ENCODE measurements at places on chromosomes 11 and 22.
A peak's percentile ranks its signal among the peaks of the same experiment; 100 is the strongest.

GRCh38 chr11:124075841-124076651, 34.9 kb upstream of the OR10G7 start:
- no peak for DNase-seq

GRCh38 chr11:119415966-119416365, 7.0 kb downstream of the THY1 start:
- no peak for DNase-seq

GRCh38 chr11:78595436-78596130, 20.9 kb upstream of the NARS2 start:
- no peak for DNase-seq

DNA sequence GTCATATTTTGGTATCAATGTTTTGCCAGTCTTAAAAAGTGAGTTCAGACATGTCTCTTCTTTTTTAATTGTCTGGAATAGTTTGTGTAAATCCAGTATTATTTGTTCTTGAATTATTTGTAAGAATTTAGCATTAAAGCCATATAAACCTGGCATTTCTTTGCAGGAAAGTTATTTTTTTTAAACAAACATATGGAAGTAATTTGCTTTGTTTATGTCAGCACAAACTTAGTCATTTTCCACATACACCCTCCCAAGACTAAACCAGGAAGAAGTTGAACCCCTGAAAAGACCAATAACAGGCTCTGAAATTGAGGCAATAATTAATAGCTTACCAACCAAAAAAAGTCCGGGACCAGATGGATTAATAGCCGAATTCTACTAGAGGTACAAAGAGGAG, 9.1 kb upstream of the CCDC81 start:
- DNase-seq = no peak

DNA sequence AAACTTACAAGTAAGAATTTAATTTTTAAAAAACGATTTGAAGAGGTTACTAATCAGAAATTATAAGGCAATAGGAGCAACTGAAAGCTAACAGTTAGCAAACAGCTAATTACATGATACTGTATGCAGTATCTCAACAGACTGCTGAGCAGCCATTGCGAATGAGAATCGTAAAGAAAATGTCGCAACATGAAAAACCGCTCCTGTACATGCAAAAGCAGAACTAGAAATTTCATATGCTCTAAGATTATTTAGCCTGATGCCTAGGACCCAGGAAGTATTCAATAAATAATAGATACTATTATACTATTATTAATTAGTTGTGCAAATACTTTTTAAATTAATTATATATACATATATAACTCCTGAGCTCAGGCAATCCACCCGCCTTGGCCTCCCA, 48.7 kb upstream of the EP300 start:
- no peak for DNase-seq

DNA sequence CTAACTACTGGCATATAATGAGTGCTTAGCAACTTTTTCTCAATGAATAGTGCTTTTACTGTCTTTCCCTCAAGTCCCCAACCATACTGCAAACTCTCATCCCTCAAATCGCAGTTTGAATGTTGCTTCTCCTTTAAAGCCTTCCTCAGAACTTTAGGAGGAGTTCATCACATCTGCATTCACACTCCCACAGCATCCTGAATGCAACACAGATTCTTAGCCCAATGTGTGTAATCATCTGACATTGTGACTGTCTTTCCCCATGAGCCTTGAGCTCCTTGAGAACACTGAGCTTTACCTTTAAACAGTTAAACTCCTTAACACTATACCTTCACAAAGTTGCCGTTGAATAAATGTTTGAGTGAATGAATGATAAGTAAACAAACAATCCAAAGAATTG, 81.7 kb upstream of the FAM181B start:
- DNase-seq = no peak

DNA sequence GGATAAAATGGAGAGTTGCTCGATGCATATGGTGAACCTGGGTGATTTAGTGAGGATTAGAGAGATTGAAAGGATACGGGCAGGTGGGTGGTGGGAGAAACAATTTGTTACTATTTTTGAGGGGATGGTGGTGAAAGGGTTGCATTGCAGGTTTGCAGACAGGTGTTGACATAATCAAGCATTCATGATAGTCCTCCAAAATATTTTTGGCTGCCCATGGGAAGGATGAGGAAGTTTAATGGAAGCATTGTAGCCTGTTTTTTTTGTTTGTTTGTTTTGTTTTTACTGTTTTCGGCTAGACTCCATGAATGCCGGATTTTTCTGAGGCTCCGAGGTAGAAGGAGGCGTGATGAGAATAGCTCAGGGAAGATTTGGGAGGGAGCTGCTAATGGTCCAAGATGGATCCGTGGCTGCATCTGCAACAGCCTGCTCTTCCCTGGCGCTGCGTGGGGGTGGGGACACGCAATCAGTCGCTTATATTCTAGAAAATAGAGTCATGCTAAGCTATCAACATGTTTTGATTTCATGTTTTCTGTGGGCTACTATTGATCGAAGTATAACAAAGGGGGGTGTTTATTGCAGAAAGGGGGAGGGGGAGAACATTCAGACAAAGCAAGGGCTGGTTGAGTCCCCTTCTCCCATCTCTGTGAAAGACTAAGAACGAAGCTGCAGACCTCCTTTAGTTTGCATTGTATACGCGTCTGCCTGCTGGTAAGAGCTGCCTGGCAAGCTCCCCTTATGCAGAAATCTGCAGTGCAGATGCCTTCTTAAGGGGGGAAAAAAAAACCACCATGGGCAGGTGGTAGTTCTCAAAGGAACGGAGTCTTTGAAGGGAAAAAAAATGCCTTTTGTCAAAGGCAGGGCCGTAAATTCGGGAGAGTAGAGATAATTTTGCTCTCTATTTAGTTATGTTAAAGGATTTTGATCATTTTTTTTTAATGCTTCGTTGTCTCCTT, 1.0 kb downstream of the RTN3 start:
- peak; percentile 2 for DNase-seq

DNA sequence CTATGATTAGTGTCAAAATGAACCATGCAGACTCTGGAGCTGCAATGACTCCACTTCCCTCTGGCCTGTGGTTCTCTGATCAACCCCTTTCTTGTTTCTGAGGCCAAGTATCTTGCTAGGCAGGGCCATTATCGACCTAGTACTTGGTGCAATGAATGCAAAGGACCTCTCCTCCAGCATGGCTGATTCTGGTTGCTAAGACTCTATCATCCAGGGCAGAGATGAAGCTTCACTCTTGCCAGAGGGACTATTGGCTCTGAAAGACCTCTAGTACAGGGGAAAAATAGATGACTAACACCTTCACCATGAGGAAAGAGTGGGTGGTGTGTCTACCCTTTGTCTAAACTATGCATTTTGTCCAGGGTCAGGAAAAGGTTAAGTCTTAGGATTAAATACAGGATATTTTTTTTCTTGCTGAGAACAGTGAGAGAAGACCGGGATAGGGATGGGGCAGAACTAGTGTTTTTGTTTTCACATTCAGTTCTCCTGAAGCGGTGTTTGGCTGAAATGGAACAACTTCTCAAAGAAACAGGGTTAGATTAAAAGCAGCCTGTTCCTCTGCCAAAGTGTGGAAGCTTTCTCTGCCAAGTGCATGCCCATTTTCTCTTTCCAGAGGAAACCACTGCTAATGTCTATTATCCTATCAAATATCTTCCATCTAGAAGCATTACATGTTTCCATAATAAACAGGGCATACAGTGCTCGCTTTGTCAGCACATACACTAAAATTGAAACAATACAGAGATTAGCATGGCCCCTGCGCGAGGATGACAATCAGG, 5.0 kb upstream of the MTFP1 start:
- DNase-seq = no peak

- no peak for DNase-seq
Observed at GRCh38 chr11:86743223-86744118, 56.9 kb upstream of the PRSS23 start.

- no peak for DNase-seq
Observed at GRCh38 chr11:35305670-35306382, 113.5 kb downstream of the SLC1A2 start.

DNA sequence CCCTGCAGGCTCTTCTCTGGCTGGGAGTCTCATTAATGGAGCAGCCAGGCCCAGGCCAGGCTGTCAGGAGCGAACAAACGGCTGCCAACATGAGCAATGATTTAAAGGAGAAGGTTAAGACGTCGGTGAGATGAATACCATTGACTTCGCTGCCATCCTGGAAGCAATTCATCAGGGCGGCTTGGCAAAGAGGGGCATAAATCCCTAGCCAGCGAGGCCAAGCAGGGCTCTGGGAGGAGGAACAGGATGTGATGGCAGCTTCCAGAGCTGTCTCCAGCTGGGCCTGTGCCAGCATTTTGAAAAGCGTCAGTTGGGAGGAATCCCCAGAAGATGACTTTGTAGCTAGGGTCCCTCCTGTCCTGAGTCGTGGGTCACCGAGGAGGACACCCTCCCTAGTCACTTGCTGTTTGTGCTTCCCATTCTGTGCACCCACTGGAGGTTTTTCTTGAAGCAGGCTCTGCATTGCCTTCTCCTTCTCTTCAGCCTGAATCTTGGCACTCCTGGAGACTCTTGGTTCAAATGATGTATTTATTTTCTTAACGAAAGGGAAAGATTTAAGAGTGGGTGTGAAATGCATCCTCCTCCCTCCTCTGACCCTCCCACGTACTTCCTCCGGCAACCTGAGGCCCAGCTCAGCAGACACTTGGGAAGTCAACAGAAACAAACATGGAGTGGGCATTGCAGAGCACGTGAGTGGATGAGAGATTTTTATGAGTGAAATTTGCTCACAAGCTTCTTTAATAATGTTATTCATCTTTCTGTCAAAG, 476.3 kb upstream of the CADM1 start:
- no peak for DNase-seq

DNA sequence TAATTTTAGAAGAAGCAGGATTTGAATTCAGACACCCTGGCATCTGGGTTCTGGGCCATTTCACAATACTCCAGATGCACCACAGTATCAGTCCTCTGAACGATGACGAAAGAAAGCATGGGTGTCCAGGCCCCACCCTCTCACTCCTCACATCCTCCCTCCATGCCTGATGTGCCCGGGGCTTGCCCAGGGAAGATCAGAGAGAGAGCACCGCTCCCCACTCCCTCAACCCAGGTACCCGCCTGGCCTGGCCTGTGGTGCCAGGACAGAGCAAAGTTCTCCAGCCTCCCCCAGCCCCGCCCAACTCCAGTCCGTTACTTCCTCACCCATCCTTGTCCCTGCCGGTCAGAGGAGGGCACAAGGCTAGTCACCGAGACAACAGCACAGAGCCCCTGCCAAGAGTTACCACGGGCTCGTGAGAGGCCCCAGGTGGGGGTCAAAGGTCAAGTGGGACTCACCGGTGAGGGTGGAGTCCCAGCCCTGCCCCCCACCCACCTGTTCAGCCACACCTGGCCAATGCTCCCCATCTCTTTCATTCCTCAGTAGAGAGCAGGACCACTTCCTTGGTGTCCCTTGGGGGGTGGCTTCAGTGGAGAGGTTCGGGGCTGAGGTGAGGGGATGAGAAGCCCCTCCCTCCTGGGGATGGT, 8.1 kb downstream of the BCL9L start:
- no peak for DNase-seq

DNA sequence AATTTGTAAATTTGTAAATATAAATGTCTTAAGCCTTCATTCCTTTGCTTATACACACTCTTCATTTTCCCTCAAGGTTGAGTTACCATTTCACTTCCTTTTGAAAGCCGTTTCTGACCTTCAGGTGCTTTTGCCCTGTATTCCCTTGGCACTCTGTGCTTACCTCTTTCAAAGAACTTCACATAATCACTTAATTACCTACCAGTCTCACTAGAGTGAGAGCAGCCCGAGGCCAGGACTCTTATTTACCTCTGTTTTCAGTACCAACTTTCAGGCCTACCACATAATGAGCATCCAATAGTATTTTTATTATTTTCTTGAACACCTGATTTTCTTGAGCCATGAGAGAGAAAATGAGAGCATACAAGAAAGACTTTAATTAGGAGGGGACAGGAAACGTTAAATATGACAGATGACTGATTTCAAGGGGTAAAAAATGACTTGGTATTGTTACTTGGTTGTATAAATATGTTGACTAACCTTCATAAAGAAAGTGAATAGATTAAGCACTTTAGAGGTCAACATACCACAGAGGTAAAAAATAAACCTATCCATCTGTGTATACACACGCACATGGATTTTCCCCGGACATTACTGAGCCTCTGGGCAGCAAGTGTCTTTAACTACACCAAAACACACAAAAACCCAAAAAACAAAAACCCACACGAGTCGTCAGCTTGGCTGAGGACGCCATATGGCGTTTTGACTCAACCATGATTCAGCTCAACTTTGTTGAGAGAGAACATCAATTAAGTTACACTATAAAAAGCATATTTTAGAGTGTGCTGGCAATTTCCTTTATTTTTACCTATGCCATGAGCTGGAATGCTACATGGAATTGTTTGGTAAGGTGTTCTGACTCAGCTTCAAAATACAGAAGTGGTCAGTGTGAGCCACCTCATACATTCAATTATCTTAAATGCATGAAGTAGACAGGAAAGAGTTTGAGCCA, 7.6 kb downstream of the ATXN10 start:
- no peak for DNase-seq

DNA sequence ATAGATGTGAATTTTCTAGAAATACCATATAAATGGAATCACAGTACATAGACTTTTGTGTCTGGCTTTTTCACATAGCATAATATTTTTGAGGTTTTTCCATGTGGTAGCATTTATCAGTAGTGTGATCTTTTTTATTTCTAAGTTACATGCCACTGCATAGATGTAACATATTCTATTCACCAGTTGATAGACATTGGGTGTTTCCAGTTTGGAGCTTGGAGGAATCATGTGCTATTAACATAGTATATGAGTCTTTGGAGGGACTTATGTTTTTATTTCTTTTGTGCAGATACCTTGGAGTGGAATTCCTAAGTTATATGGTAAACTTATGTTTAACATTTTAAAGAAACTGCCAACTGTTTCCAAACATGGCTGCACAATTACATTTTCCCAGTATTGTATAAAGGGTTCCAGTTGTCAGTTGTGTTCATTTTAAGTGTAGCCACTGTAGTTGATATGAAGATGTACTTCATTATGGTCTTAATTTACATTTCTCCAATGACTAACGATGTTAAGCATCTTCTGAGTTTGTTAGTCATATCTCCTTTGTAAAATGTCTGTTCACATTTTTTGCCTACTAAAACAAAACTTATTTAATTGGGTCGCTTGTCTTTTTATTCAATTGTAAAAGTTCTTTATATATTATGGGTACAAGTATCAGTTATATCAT, 145.7 kb upstream of the TRPC6 start:
- no peak for DNase-seq

Measured in hypothalamus (tissue), 51 donors.